Femur (tissue), 1 donor: ENCODE measurements at places on chromosomes 5 and 9.

DNA sequence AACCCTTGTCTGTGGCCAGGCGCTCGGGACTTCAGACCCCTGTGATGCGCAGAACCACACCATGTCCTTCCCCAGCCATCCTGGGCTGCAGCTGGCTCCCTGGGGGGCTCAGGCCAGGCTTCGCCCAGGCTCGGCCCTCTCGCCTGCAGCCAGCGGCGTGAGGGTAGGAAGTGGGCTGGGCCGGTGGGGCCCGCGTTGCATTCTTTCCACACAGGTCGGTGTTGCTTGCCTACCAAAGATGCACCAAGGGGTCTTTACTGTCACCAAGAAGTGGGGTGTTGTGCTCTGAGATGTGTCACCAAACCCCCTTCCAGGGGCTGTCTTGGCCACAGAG, 48.3 kb upstream of the RNF130 start:
- no peak for DNase-seq

- no peak for DNase-seq
These were observed 800.8 kb upstream of the TYRP1 start for GRCh38 chr9:11892401-11892800.

GRCh38 chr9:33233626-33234342, 6.2 kb upstream of the SPINK4 start:
- DNase-seq: no peak

GRCh38 chr5:119926301-119926700, 296.9 kb downstream of the FAM170A start:
- DNase-seq: no peak

DNA sequence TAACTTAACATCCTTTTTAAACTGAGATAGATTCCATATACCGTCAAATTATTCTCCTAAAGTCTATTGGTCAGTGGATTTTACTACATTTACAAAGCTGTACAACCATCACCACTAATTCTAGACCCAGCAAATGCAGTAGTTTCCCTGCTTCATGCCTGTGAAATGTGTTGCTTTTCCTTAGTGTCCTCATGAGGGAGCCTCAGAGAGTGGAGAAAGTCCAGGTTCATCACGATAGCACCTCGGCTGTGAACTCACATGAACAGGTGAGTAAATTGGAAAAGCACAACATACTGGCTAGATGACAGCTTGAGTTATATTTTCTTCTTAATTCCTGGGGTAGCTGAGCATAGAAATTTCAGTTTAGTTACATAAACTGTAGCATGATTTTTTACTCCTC, 653.7 kb downstream of the MTRR start:
- no peak for DNase-seq

- DNase-seq: peak; percentile 13
These were observed 11.3 kb upstream of the SCGB3A1 start for GRCh38 chr5:180602481-180603075.

DNA sequence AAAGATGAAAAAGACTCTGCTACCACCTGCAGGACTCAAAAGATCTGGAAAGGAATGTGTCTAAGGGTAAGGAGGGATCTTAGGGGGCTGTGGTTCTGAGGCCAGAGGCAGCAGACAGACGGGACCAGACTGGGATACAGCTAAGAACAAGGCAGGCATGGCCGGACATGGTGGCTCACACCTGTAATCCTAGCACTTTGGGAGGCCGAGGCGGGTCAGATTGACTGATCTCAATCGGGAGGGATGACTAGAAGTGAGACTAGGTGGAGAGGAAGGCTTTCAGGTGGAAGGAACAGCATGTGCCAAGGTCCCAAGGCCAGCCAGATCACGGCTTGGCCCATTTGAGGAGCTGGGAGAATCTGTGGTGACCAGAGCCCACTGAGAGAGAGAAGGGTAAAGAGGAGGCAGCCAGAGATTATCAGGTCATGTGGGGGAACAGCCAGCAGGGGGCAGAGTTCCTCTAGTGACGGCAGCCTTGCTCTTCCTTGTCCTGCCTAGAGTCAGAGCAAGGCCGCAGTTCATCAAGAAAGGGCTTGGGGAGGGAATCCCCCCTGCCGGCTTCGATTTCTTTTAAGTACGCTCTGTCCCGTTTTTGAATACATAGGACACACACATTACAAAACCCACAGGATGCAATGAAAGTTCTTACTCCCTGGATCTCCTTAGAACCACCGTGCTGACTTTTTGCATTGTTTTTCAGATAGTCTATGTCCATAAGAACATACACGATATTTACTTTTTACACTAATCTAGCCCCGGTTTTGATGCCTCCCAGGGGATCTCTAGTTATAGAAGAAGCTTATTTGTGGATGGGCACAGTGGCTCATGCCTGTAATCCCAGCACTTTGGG, 2.6 kb upstream of the OLFML2A start:
- peak; percentile 90 for DNase-seq

- DNase-seq: no peak
These were observed 14.1 kb upstream of the IQGAP2 start for GRCh38 chr5:76388791-76389512.

DNA sequence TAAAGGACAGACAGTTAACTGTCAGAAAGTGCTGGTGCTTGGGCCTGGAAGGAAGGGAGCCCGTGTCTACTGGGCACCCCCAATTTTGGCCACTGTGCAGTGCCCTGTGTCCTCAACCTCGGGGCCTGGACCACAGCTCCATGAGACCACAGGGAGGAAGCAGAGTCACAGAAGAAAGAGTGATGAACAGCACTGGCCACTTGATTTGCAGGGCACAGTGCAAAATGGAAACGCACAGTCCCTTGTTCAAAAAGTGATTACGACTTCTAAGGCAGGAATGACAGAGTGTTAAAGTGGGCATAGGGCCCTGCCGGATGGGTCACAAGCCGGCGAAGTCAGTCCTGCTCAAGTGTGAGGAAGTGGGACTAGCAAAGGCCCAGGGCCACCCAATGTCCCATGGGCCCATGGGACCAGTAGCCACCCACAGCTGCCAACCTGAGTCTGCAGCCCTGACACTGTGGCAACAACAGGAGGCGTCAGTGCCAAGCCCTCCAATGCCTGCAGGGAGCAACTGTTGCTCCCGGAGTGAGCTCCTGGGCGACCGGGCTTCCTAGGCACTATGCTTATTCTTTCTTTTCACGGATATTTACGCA, 85.4 kb downstream of the ADAMTS2 start:
- no peak for DNase-seq
